ENCODE measurements at places on chromosomes 11 and 22.

GRCh38 chr11:35276396-35277145, 137.6 kb downstream of the CD44 start:
- DNase-seq = peak; percentile 55

- peak; percentile 26 for DNase-seq
Measured at GRCh38 chr11:35947437-35947836, 3.6 kb downstream of the LDLRAD3 start.

DNA sequence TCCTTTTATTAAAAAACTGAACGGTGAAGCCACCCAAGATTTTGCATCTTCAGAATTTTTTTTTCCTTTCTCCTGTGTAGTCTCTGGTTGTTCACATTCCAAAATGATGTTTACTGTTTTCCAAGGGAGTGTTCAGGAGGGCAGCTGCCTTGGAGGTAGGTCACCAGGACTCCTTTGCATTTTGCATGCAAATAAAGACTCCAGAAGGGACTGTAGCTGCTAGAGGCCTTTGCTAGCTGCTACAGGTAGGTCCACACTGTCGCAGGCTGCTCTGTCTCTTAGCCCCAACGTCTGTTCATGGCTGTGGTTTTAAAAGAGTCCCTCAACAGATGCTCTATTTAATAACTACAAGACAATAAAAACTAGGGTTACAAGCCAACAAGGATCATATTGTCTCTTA, 11.4 kb downstream of the CTSC start:
- DNase-seq = no peak

DNA sequence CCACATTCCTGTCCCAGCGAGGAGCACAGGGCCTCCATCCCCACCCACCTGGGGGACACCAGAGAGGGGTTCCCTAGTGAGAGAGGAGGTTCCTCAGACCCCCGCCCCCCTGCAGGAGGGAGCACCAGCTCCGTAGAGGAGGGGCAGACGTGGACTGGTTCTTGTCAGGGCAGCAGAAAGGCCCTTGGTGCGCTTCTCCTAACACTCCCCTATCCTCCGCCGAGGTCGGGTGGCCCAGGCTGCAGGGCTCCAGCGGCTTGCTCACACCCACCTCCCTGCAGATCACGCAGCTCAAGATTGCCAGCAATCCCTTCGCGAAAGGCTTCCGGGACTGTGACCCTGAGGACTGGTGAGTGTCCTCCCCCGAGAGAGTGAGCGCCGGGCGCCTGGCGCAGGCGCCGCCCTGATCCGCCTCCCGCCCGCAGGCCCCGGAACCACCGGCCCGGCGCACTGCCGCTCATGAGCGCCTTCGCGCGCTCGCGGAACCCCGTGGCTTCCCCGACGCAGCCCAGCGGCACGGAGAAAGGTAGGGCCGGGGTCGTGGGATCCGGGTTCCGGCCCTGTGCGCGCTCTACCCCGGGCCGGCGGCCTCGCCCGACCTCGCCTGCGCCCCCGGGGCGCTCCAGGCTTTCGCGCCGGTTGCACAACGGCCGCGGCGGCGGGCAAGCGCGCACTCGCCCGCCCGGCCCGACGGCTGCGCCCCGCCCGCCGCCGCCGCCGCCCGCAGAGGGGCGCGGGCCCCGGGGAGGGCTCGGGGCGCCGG, 5.1 kb downstream of the TBX1 start:
- no peak for DNase-seq

GRCh38 chr11:40421208-40421981, 1038.1 kb downstream of the LRRC4C start:
- no peak for DNase-seq

DNA sequence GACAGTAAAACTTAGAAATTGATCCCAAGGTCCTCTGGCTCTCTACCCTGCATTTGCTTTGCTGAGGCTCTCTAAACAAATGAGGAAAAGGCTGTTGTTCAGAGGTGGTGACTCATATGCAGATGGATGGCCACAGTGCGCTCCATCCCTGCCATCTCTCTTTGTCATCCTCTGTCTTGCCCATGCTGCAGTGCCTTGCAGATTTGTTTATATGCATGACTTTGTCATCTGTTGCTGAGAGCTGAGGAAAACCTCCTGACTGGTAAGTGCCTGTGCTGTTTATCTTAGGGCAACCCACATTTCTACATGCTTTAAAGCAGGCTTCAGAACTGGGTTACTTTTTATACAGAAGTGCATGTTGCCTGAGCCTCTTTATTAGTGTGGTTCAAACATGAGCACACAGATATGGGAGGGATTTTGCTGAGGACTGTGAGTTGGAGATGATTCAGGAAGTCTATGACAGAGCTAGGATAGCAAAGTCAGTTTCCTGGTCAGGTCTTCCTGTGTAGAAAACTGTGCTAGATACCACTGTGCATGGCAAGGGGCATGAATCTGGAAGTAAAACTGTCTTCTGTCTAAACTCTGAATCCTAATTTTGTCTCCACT, 57.4 kb downstream of the JAM3 start:
- peak; percentile 96 for DNase-seq

GRCh38 chr11:132106096-132106982, 735.9 kb downstream of the NTM start:
- DNase-seq = no peak

DNA sequence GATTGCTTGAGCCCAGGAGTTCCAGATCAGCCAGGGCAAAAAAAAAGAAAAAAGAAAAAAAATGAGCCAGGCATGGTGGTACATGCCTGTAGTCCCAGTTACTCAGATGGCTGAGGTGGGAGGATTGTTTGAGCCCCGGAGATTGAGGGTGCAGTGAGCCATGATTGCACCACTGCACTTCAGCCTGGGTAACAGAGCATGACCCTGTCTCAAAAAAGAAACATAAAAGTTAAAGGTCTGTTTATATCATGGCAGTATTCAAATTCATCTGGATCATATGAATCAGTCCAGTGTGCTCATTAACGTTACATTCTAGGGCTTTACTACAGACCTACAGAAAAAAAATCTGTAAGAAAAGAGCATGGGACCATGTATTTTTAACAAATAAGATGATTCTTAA, 13.9 kb downstream of the HSD17B12 start:
- no peak for DNase-seq

DNA sequence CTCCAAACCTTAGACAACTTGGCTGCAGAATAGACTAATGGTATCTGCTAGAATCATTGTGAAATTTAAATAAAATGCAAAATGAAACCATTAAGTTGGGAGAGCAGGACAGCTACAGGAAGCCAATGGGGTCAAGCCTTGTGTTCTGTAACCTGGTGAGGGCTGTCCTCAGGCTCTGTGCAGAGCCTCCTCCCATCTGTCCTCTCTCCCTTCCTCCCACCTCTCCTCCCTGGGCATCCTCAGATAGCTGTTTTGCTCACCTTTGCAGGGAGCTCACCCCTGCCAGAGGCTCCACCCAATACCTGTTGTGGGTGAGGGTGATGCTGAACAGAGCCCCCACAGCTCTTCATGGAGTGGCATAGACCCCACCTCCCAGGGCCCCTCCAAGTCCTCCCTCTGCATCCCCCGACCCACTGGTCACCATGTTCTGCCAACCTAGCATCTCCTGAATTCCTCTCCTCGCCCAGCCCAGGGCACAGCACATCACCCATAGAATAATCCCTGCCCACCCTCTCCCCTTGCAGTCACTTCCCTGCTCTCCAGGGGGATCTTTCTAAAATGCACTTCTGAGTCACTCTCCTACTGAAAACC, 100.3 kb downstream of the PDE2A start:
- no peak for DNase-seq

DNA sequence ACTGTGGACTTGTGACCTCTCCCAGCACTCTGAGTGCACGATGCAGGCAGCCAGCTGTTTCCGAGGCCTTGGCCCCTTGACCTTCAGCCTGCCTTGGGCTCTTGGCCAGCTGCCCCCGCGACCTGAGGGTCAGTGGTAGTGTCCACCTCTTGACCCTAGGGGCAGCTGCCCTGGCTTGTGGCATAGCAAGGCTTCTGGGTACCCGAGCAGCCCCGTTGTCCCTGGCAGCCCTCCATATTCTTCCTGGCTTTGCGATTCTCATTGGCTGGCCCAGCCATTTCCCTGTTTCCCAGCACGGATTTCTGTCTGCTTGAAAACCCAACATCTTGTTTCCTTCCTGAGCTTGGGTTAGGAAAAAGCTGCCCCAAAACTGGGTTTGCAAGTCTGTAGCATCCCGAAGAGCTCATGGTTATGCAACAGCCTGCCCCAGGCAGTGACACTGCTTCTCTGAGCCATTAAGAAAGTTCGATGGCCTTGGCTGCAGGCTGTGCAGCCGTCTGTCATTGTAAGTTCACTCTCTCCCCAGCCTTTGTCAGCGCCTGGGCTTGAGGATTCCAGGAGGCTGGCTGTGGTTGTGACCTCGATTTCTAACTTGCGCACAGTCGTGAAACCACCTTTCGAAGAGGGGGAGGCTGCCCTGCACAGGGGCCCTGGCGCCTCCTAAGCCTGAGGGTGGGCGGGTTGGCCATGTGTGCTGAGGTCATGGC, 48.8 kb downstream of the FBLN1 start:
- peak; percentile 37 for DNase-seq

- DNase-seq = no peak
Measured at GRCh38 chr22:41928593-41929417, 2.2 kb upstream of the TNFRSF13C start.

DNA sequence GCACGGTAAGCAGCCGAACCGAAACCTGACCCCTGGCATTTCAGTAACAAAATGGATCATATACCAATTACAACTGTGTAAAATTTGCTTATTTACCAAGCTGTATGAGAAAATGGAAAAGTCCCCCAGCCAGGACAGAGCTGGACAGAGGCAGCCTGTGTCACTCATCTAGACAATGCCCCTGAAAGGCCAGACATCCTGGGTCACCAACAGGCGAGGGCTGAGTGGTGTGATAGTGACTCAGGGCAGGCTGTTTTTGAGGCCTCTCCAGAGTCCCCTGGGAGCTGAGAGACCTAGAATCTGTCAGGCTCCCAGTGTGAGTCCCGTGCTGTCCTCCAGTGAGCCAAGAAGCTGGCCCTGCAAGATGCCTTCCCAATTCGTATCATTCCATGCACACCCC, 680.4 kb downstream of the TBC1D22A start:
- no peak for DNase-seq

- DNase-seq = no peak
Measured at GRCh38 chr22:35777335-35777975, 59.8 kb downstream of the APOL5 start.

GRCh38 chr11:114379394-114380069, 20.8 kb downstream of the C11orf71 start:
- DNase-seq = no peak

DNA sequence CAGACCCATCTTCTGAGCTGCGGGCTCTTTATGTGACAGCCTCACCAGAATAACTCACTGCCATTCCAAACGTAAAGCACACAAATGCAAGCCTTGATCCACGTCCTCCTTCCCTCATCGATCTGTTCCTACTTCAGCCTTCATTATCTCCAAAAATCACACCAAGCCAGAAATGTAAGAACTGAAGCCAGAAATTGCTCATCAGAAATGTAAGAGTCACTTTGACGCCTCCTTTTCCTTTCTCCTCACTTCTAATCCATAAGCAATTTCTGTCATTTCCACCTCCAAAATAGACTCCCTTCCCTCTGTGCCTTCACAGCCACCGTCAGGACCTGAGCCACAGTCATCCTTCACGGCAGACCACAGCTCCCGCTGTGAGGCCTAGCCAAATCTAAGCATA, 387.3 kb upstream of the B3GAT1 start:
- no peak for DNase-seq

- DNase-seq = peak; percentile 33
Measured at GRCh38 chr11:64745521-64746328, 1.8 kb upstream of the RASGRP2 start.

DNA sequence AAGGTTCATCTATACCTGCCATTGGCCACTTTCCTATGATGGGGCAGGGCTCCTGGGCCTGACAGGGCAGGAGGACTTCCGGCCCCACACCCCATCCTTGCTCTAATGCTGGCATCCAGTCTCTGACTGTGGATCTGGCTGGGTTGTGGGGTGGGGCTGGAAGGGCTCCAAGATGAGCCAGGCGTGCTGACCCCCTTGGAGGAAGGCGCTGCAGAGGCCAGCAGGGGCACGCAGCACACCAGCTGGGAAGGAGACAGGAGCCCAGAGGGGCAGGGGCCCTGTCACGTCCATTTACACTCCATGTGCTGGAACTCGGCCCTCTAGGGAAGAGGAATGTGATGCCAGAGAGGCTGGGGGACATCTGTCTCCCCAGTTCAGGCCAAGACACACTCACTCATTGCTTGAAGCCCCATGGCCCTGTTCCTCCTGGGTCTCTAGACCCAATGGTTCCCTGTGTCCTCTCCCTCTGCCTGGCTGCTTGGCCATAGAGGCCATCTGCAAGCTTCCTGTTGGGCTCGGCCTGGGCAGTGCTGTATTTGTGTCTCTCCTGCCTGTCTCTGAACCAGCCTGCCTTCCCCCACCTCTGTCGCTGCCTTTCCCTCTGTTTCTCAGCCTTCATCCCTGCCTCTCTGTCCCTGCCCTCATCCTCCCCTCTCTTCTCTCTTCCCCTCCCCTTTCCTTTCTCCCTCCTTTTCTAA, 67.5 kb upstream of the NECTIN1 start:
- DNase-seq = no peak

DNA sequence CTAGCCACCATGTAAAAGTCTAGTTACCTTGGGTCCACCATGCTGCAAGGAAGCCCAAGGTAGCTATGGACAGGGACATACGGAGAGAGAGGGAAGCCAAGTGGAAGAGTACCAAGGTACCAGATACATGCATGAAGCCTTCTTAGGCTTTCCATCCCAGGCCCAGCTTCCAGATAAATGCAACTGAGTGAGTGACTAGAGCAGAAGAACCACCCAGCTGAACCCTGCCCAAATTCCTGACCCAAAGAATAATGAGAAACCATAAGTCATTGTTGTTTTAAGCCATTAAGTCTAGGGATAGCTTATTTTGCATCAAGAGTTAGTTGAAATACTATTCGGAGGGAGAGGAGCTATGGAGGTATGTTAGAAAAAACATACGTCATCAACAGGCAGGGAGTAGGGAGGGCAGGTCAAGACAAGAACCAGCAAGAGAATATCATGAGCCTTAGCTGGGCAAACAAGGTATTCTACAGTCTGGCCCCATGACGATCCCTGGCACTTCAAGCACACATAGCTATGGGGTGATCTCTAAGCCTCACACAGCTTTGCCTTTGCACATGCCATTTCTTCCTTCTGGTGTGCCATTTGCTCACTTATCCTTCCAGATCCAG, 36.5 kb upstream of the APLNR start:
- DNase-seq = no peak

DNA sequence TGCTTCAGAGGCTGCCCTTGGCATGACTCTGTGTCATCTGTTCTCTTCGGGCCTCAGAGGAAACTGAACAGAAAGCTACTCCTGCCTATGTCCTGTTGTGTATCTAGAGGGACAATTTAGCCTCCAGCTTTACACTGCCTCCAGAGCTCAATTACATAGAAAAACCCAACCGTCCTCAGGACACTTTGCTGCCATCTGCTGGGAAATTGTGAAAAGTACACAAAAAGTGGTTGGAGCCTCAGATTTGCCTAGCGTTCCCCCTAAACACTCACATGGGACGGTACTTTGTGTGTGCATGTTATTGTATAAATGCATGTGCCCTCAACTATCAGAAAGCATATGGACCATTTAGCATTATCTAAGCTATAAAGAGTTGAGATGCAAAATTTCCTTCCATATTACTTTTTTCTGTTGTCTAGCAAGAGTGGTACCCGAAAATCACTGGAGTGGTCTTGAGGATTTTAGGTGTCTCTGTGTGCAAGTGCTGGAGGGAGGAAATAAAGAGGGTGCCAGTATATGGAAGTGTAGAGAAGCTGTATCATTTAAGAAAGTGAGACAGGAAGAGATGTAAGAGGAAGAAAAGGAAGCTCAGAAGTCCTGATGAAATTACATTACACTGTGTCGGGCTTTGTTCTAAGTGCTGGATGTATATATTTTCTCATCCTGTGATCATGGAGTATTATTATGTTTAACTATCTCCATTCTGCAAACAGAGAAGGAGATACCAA, 8.7 kb upstream of the MS4A4E start:
- DNase-seq = peak; percentile 63
